Left cardiac atrium (tissue), 4 donors: ENCODE measurements at places on chromosomes 16 and 17.

DNA sequence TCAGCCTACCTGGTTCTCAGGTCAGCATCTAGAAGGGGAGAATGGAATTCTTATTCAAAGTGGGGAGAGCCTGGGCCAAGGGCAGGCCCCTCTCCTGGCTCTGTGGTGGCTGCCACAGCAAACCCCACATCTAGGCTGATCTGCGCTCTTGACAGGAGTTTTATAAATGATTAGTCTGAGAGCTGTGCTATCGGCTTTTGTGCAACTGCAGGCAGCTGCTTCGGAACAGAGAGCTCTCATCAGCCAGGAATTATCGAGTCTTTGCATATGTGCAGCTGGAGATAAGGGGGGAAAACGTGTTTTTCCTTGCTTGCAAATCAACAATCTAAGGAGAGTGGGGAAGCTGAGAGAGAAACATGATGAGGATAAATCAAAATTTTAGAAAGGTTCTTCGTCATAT is 91.7 kb downstream of the HS3ST3A1 start:
- DNase-seq, result no peak

GRCh38 chr17:73616120-73616872 is 27.9 kb downstream of the SDK2 start:
- no peak for DNase-seq

GRCh38 chr17:33515974-33516373 is 222.9 kb upstream of the ASIC2 start:
- no peak for DNase-seq

DNA sequence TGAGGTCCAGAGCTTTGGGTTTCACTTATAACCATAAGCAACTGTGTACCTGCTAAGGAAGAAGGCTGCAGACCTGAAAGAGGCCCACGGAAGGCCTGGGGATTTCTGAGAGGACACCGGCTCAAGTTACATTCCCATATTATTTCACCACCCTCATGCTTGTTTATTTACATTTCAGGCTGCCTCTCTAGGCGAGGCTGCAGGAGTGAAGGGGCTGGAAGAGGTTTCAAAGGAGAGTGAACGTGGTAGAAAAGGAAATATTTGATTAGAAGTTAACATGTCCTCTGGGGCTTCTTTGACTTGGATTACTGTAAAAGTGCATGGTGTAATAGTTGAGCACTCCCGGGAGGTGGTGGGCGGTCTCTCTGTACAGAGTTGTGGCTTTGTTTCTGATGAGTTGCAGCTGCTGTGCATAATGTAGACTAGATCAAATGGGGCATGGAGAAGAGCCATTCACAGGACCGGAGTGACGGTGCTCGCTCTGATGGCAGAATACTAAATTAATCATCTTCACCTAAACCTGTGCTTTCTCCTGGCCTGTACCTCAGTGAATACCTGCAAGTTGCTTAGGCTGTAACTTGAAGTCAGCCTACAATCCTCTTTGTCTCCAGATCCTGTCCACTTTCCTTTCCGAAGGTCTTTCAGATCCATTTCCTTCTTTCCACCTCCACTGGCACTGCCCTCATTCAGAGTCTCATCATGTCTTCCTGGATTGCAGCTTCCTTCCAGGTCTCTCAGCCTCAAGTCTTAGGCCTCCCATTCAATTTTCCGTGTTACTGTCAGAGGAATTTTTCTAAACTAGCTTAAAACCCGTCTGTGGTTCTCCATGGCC is 1.9 kb upstream of the CPD start:
- peak; percentile 50 for DNase-seq
